MCF 10A (cell line): ENCODE measurements at places on chromosomes 3 and 15.
A peak's percentile ranks its signal among the peaks of the same experiment; 100 is the strongest.

- peak; percentile 36 for DNase-seq
Observed at GRCh38 chr3:13673207-13673606, 124.3 kb downstream of the FBLN2 start.

GRCh38 chr3:110932567-110932966 lies 139.0 kb upstream of the NECTIN3 start:
- DNase-seq: no peak

- no peak for DNase-seq
Observed at GRCh38 chr3:39144095-39144747, 9.2 kb downstream of the CSRNP1 start.

DNA sequence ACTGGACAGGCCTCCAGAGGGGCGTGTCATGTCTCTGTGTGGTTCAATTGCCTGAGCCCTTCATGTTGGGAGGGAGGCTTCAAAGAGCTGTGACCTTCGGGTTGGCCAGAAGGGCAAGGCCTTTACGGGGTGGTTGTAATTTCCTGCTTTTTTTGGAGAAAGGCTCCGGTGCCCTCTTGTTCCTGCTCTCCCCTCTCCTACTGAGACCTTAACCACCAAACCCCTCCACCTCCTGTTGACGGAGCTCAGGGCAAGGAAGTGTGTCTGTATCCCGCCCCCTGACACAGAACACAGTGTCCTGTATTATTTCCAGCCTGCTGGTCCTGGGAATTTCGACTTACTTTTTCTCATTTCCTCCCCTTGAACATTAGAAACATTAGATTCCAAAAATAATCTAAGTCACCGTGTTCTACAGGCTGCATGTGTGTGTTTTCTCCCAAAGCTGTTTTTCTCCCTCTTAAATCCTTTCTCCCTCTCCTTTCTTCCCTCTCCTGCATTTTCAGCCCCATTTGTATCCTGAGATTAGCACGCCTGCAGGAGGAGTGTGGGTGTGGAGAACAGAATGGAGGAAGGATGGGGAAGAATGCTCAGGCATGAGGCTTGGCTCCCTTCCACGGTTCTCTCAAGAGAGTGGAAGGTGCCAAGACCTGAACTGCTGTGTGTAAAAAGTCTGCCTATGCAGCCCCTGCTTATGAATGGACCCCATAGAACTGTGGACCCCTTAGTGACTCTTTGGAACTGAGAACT lies 285.4 kb upstream of the ROPN1 start:
- peak; percentile 48 for DNase-seq

DNA sequence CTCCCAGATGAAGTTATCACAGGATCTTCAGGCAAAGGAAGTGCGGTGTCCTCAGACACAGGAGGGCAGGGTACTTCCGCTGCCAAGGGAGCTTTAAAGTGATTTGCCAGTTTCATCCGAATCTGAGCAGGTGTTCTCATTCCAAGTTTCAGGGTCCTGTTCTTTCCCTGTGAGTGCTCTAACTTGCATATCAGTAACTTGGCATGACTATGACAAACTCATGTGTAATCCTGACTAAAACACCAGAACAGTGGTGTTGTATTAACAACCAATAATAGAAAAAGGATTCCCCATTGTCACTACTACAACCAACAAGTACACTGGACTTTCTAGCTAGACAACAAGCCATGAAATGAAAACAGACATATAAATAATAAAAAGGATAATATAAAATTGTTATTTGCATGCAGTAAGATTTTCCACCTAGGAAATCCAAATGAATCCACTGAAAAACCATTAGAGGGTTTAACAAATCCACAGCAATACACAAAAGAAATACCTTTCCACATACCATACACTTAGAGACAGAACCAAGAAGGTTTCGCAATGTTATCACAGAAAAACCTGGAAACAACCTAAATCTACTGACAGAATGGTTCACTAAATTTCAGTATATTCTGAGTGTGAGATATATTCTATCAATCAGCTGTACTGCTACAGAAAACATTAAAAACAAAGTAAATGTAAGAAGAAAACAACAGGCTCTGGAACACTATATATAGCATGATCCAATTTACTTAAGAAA lies 40.9 kb upstream of the RPL35A start:
- DNase-seq: no peak

DNA sequence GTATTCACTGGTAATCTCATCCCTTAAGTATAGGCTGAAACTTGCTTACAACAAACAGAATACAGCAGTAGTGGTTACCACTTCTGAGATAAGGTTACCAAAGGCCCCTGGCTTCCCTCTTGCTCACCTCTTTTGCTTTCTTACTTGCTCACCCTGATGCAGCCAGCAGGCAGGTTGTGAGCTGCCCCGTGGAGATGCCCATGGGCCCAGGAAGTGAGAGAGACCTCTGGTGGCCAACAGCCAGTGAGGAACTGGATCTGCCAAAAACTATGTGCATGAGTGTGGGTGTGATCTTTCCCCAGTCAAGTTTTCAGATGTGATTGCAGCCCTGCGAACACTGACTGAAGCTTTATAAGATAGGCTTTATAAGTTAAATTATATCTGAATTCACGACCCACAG lies 48.7 kb downstream of the NMNAT3 start:
- peak; percentile 71 for DNase-seq

GRCh38 chr3:74824366-74824765 lies 209.9 kb upstream of the CNTN3 start:
- DNase-seq: peak; percentile 16

- no peak for DNase-seq
Observed at GRCh38 chr15:87710406-87710805, 546.1 kb downstream of the NTRK3 start.

GRCh38 chr3:37963016-37963415 lies 27.6 kb upstream of the VILL start:
- DNase-seq: no peak

GRCh38 chr3:36405190-36405589 lies 24.9 kb downstream of the STAC start:
- no peak for DNase-seq

GRCh38 chr3:177764377-177764912 lies 567.2 kb upstream of the TBL1XR1 start:
- no peak for DNase-seq

DNA sequence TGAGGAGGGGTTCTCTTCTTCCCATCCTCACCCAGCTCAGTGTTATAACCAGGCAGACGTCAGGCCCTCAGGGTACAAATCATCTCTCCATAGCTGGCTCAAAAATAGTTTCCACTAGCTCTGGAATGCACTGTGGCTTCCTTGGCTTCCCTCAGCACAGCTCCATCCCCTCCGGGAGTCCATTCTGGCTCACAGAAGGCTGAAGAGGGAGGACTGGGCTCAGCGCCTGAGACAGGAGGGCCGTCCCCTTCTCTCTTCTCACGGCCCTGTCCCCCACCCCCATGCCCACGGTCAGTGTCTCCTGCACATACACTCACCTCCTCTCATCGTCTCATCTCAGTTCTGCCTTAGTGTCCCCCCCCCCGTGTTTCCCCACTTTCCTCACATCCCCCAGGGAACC lies 50.1 kb downstream of the UMPS start:
- DNase-seq: no peak

GRCh38 chr15:101206176-101206591 lies 45.7 kb downstream of the CHSY1 start:
- DNase-seq: no peak

GRCh38 chr3:14925729-14926591 lies 21.4 kb upstream of the NR2C2 start:
- peak; percentile 70 for DNase-seq

DNA sequence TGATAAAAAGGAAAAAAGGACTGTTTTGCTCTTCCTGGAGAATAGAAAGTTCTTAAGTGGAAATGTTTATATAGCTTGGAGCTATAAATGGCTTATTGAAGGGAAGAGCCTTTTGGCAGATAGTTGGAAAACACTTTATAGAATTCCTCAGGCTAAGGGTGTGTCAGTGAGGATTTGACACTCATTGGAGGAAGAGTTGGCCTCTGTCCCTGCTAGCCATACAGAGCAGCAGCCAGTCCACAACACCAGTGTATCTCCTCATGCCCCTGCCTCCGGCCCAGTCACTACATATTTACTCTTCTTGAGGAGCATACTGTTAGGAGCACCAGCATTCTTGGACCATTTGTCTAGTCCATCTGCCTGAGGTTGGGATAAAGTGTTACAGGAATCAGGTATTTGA lies 36.2 kb downstream of the KLHL18 start:
- DNase-seq: no peak

- DNase-seq: no peak
Observed at GRCh38 chr15:68053001-68053400, 1.1 kb upstream of the PIAS1 start.

DNA sequence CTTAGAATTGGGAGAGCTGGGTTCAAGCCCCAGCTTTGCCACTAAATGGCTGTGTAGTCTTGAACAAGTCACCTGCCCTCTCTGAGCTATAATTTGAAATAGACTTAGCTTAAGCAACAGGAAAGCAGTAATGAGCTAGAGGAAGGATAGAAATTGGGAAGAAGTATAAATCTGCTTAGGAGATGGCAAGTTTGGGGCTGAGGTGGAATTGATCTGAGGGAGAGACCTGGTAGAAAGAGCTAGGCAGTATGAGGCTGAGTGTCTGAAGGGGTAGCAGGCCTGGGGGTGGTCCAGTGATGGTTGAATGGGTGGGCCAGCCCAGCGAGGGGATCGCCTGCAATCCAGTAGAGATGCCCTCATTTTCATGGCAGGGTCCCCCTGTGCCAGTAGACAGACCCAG lies 22.9 kb downstream of the LPP start:
- no peak for DNase-seq

GRCh38 chr3:52330194-52330805 lies 14.2 kb downstream of the DNAH1 start:
- DNase-seq: no peak
